ENCODE measurements at places on chromosomes 4 and X.

DNA sequence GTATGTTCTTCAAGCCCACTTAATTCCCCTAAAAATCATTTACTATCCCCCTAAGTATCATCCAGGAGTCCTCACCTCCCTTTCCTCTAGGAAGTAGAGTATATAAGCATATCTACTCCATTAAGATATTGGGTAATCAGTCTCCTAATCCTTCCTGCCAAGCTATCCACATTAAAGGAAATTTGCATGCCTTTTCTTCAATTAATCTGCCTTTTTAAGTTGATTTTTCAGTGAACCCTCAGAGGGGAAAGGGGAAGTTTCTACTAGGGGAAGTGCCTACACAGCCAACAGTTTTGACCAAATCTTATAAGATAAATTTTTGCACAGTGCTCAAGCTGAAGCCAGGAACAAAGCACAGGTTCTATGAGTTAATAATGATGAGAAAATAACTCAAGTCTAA lies 222.8 kb downstream of the NLGN4X start:
- no peak for DNase-seq

DNA sequence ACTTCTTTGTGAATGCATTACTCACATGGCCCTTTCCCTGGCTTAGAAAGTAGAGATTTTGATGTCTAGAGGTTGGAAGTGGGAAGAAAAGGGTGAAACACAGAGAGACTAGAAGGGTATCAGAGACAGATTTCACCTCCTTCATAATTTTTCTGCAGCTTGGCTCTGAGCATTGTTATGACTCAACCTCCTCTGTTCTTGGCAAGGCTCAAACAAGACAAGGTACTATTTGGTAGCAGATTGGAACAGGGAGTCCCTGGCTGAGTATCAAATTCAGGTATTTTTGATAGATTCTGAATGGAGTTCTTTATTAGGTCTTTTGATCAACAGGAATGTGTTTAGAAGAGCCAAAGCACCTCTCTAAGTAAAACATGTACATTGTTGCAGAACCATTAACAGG lies 146.3 kb upstream of the CHRDL1 start:
- DNase-seq = no peak

DNA sequence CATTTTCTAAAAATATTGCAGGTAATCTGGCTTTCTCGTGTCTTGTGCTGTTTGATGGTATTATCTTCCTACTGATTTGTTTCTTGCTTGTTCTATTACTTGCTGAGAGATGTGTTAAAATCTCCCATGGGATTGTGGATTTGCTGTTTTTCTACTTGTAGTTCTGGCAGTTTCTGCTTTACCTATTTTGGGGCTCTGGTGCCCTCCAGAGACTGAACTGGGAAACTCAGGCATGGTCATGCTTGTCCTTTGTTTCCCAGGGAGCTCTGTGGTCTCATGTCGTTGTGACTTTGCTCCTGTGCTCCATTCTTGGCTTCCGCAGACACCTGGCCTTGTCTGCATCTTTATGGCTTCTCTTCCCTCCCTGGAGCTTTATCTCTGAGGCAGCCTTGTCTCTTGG lies 39.5 kb downstream of the NSD2 start:
- peak; percentile 30 for DNase-seq

- no peak for DNase-seq
Observed at GRCh38 chrX:24982306-24982965, 33.3 kb downstream of the ARX start.

- DNase-seq = no peak
Observed at GRCh38 chrX:13622401-13622964, 30.5 kb upstream of the TCEANC start.

- DNase-seq = no peak
Observed at GRCh38 chrX:24965372-24965771, 50.4 kb downstream of the ARX start.

DNA sequence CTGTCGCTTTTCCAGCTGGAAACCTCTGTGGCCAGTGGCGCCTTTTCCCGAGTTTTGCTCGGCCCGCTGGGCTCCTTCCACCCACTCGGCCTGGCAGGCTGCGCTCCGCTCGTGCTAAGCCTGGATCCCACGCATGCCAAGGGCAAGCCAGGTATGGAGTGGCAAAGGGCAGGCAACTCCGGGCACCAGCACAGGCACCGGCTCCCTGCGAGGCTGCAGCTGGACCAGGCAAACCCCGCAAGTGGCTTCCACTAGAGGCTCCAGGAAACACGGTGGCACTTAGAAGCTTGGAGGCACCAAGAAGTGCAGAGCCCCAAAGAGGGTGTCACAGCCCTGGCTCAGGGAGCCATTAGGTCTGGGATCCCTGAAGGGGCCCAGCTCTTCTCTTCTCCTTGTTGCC lies 59.5 kb downstream of the PPA2 start:
- no peak for DNase-seq

DNA sequence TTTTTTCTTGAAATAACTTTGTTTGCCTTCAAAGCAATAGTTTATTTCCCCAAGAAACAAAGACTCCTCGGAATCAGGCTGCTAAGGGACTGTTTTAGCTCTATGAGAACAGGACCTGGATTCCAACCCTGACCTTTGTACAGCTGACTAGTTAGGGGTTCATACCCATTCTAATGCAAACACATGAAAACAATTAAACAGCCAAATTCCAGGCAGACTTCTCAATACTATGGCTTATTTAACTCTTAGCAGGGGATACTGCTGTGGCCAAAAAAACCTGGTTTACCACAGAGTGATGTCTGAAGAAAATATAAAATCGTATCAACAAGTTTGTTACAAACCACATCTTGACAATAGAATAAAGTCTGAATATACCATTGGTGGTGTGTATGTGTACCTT lies 129.6 kb upstream of the INTU start:
- no peak for DNase-seq

DNA sequence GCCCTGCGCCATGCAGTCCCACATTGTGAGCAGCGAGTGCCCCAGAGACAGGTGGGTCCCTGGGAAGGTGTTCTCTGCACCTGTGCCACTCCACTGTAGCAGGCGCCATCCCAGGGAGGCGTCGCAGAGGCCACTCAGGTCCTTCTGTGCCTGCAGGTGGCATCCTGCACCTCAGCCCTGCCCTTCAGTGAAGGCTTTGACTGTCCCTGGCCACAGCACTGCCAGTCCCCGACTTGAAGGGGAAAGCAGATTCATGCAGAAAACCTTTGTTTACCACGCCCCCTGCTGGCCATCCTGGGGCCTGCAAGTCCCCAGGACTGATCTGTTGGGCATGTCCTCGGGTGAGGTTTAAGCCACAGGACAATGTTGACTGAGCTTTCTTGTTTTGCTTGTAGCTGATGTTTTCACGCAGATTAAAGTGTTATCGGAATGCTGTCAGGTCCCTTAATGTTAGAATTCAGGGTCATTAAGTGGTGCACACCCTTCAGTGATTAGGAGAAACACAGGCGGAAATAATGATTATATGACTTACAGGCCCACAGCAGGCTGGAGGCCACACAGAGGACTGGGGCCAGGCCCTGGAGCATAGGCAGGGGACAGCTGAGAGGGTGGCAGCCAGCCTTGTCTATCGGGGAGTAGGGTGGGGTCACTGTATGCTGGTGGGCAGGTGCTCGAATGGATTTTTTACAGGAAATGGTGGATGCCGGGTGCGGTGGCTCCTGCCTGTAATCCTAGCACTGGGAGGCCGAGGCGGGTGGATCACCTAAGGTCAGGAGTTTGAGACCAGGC lies 5.0 kb downstream of the TACC3 start:
- DNase-seq = peak; percentile 61

DNA sequence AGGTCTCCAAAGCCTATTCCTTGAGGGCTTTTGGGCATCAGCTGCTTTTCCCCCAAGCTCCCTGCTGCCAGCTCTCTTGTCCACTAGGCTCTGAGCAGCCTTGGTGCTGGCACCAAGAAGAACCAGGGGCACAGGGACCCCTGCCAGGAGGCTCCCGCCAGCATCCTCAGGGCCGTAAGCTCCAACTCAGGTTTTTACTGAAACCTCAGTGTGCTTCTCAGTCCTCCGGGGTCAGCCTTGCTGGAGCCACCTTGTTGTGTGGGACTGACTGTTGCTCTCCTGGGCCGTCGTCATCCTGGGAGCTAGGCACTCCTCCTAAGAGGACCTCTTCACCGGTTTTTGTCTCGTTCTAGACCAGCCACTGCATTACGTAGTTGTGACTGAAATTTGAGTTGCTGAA lies 38.9 kb downstream of the NOP14 start:
- no peak for DNase-seq

GRCh38 chr4:153346563-153346962 lies 2.1 kb downstream of the MND1 start:
- DNase-seq = no peak

GRCh38 chrX:38973322-38973721 lies 172.1 kb downstream of the MID1IP1 start:
- no peak for DNase-seq

GRCh38 chrX:148314876-148315275 lies 185.5 kb upstream of the AFF2 start:
- DNase-seq = no peak

DNA sequence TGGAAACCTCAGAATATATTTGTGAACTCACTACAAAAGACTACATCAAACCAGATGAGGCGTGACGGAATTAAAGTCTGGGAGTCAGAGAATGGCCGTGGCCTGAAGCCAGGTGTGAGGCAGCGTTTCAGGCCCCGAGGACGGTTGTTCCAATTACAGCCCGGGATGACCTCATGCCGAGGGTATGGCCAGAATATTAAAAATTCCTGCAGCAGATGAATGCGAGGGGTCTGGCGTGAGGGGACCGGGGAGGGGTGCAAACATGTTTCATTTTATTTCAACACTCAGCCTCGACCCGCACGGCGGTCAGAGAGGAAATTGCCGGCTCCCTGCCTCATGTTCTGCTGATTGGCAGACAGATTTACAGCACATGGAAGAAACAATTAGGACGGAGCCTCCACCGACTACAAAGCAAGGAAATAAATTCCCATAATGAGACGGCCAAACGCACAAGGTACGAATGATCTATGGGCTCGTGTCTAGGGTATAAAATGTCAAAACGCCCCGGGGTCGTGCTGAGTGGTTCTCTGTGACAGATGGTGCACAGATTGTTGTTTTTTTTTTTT lies 289.7 kb downstream of the SHOX start:
- DNase-seq = no peak

GRCh38 chrX:76366972-76367371 lies 60.5 kb upstream of the MAGEE1 start:
- no peak for DNase-seq

DNA sequence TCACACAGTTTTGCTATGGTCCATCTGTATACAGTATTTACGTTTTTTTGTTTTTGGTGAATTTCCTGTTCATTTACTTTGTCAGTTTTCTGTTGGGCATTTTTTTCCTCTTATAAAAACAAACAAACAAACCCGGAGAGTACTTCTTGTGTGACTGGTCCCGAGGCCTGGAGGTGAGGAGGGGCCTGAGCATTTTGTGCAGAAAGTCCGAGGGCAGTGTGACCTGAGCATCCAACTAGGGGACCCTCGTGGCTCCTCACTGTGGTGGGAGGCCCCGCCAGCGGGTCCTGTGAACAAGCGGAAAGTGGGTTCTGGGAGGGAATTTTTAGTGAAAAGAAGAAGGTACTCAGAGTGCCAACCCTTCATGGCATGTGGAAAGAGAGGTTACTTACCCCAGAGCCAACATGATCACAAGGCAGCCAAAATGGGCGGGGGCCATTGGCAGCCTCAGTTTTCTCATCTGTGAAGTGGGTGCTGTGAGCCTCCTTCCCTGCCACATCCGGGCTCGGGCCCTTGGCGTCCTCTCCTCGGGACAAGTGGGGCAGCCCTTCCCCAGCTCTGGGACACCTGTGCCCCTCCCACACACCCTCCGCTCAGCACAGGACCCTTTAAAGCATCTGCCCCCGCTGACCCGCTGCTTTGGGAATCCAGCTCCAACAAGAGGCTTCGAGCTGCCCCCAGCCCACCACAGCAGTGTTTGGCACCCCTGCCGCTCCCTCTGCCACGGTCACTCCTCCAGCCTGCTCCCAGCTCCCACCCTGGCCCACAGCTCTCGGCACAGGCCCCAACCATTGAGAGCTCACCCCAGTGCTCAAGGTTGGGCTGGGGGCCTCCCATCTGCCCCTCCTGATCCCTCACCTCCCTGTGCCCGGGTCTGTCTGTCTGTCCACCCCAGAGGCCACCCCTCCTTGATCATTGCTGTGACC lies 22.8 kb upstream of the GPR78 start:
- no peak for DNase-seq

- DNase-seq = no peak
Observed at GRCh38 chr4:10971800-10972401, 287.3 kb upstream of the CLNK start.

DNA sequence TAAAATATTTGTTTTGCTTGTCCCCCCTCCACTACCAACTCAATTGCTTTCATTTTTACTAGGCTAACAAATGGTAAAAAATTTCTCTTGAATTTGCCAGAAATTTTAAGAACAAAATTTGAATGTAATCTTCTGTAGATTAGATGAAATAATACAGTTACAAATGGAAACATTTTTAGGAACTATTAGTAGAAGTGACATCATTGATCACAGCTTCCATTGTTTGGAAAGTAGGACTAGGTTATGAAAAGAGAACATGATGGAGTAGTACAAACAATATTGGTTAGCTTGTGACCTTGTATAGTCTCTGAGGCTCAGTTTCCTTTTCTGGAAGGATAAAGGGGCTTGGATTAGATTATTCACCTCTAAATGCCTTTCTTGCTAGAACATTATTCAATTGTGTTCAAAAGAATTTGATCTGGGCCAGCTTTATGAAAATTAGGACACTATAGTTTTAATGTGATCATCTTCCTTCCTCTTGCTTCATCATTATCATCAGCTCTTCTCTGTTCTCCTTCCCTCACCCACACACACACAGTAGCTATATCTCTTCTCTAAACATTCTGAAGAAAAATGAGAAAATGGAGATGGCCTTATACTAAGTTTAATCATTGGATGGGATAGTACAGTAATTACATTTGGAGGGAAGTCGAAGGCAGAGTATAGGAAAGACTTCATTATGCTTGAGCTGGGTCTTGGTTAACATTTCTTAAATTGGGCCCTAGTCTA lies 9.9 kb downstream of the MTMR1 start:
- no peak for DNase-seq

- no peak for DNase-seq
Observed at GRCh38 chr4:170014359-170015011, 11.7 kb downstream of the MFAP3L start.

- DNase-seq = no peak
Observed at GRCh38 chr4:109589605-109590004, 29.6 kb downstream of the MCUB start.

- DNase-seq = no peak
Observed at GRCh38 chrX:9352243-9352642, 112.6 kb upstream of the TBL1X start.

GRCh38 chrX:43813319-43813718 lies 68.9 kb downstream of the MAOB start:
- no peak for DNase-seq

DNA sequence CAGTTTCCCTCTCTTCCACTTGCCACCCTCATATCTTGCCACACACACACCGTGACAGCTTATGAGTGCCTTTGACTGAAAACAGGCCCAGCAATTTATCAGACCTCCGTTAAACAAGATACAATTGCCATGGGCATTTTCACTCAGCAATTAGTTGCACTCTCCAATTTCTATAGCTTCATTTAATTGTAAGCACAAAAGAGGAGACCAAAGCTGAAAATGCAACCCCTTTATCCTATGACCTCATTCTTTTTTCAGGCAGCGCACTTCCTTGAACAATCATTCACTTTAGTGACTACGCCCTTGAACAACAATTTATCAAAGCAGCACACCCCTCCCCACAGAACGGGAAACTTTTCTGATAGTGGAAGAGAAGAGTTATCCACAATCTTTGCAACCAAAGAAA lies 4.1 kb downstream of the POF1B start:
- DNase-seq = peak; percentile 43

Data from SW480 (cell line).